NCI-H345 (cell line): ENCODE measurements at places on chromosomes 4 and X.

DNA sequence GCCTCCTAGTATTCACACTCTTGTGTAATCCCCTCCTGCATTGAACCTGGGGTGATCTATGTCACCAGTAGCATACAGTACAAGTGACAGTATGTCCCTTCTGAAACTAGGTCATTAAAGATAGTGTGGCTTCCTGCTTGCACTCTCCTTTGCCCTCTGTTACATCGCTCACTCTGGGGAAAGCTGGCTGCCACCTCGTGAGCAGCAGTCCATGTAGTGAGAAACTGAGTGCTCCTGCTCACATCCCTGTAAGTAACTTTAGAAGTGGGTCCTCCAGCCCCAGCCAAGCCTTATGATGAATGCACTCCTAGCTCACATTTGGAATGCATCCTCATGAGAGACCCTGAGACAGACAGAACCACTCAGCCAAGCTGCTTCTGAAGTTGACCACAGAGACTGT lies 89.8 kb upstream of the TNIP3 start:
- no peak for DNase-seq

DNA sequence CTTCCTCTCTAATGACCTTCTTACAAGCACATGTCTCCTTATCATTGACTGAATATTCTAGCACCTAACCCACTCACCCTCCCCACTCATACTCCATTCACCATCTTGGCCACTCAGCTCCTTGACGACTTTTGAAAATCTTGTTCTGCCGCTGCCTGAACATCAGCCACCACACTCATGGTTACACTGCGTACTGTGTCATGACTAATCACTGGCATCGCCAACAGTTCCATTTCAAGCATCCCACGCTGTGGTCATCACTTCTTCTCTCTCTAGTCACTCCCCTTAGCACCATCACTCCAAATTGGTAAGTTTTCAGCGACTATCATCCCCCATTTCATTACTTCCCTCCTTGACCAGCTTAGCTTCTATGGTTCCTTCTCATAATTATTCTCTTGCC lies 352.8 kb downstream of the MAPK10 start:
- no peak for DNase-seq

DNA sequence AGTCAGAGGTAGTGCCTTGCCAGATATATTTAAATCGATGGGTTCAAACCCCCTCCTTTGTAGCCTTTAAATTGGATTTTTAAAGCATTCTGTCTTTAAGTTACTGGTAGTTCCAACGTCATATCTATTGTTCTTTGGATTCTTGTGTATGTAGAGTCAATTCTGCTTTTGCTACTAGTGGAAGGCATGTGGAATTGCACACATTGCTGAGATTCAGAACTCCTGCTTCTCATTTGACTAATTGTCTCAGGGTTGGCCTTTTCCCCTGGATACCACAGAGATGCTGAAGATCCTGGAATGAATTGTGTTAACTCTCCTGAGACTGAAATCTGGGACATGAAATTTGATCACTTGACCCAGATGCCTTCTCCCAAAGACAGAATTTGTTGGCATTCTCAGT lies 328.3 kb upstream of the RPS6KA3 start:
- DNase-seq = no peak

DNA sequence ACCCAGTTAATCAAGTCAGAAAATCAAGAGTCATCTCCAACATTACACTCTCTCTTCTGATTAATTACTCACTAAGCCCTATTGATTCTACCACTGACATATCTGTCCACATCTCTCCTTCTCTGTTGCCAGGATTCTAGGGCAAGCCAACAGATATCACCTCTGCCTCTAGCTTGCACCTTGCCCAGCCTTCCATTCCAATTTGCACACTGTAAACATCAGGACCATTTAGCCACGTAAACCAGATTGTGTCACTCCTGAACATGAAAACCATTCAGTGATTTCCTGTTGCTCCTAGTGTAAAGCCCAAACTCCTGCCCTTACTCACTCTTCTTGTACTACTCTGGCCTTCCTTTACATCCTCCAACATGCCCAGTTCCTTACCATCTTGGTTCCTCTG lies 68.0 kb upstream of the PLS3 start:
- no peak for DNase-seq

DNA sequence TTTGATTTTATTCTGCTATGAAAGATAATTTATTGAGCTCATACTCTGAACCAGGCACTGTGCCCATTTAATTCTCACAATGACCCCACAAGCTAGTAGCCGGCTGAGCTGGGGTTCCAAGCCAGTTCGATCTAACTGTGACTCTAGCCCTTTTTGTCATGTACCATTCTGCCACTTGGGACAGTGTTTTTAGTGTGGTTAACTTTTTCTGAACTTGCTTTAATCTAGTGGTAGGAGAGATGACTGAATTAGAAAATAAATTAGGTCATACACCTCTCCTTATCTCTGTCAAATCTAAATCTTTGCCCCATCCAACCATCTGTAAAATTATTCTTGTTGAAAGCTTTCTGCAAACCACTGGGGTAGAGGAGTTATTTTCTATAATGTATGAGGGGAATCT lies 136.0 kb downstream of the CBR4 start:
- DNase-seq = no peak

DNA sequence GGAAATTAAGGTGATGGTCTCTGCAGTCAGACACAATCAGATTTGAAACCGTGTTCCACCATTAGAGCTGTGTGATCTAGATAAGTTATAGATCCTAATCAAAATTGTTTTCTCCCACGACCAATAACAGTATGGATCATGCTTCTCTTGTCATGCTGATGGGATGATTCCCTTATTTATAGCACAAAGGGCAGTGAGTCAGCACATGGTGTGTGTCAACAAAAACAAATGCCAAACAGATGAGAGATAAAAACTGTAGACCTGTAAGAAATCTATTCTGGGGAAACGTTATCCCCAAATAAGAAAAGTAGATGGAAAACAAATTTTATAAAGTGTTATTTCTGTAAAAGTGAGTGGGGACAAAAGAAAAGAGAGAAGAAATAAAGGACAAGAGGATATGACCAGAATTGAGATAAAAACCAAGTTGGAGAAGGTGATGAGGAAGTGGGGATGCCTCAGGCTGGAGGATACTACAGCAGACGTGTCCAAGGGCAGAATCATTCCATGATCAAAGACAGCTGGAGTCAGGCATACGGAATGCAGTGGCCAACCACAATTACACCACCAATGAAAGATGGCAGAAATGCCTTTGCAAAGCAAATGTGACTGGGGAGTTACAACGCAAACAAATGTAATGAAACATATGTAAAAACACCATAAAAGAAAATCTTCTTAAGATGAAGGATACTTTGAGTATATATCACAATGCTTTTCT lies 377.8 kb upstream of the PRKX start:
- DNase-seq = no peak

- DNase-seq = no peak
Measured at GRCh38 chr4:168197926-168198325, 105.6 kb downstream of the ANXA10 start.

- DNase-seq = no peak
Measured at GRCh38 chrX:110145854-110146253, 142.9 kb downstream of the TMEM164 start.

DNA sequence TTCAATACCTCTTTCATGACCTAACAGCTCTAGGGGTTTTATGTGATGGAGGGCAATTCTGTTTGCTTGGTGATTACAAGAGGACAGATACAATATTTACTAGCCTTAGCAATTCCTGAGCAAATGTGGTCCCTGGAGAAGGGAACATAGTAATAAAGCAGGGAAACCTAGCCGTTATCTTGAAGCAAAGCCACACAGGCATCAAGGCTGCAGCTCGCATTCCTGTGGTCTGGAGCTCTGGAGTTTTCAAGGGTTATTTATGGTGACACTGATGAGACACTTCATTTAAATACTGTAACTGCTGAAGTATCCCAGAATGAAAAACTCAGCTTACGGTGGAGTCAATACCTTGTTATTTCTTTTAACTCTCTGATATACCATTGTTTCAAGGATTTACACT lies 66.8 kb downstream of the AFF2 start:
- no peak for DNase-seq

DNA sequence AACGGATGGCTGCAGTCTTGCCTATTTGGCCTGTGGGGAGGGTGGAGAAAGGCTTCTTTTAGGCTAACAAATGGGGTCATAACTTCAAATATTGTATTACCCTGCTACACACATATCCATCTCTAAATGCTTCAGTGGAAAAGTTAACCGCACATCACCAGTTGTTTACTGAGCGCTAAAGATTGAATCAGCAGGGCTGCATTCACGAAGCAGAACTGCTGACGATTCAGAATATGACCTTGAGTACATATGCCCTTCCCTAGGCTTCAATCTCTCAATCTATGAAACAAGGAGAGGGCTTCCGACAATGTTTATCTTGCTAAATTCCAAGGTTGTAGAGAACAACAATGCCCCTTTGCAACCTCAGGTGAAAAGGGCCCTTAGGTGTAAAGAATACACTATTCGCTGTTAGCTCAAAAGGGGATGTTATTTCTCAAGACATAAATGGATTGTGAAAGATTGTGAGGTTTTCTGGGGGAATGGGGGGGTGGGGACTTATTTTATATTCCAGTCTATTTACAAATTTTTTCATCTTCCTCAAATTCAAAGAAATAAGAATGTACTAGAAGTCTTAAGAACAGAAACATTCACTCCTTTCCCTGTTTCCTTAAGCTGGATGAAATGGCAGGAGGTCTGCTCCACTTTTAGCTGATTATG lies 2.6 kb upstream of the ATP6AP2 start:
- DNase-seq = no peak

DNA sequence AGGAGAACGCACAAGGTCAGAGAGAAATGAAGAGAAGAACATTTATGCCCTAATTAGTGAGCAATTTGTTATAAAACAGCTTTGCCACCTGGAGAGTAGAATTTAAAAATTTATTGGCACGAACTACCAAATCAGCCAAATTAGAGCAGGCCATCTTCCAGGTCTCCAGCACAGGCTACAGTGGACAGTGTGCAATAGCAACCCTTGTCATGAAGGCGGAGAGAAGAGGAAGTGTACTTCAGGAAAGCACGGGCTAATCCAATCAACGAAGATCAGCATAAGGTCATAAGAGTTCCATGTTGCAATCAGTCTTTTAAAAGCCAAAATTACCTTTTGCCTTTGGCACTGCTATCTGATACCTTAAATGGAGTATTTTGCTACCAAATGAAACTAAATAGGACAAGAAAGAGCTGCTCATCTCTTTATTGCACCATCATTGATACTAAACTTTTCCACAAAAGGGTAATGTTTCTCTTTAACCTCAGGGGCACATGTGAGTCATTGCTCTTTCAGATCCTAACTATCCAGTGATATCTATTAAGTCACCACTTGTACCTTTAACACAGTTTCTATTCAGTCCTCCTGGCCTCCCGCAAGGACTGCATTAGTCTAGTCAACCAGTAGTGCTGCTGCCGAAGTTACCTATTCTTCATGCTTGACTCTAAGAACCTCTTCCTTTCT lies 19.9 kb downstream of the ANK2 start:
- DNase-seq = no peak

DNA sequence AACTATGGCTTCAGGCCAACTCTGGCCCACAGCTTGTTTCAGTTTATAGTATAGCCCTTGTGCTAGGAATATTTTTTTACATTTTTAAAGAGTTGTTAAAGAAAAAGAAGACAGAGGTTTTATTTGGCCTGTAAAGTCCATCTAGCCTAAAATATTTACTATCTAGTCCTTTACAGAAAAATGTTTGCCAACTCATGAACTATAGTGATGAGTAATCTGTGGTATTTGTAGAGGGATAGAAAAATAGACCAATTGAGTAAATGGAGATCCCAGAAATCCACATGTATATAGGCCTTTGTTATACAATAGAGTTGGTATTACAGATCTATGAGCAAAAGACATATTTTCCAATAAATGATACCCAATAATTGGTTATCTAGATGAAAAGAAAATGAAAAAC lies 288.7 kb downstream of the PRDM5 start:
- no peak for DNase-seq

DNA sequence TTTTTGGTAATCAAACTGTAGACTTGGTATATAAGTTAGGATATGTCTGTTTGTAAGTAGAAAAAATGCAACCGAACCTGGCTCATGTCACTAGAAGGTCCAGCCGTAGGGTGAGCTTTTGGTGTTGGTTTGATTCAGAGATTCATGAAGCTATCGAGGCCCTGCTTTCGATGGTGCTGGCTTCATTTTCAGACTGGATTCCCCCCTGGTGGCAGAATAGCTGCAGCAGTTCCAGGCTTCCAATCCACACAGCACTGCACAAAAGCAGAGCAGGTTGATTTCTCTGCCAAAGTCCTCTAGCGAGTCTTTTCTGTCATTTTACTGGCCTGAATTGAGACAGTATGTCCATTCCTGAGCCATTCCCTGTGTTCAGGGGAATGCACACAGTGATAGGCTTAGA lies 33.1 kb downstream of the PDK3 start:
- DNase-seq = no peak

DNA sequence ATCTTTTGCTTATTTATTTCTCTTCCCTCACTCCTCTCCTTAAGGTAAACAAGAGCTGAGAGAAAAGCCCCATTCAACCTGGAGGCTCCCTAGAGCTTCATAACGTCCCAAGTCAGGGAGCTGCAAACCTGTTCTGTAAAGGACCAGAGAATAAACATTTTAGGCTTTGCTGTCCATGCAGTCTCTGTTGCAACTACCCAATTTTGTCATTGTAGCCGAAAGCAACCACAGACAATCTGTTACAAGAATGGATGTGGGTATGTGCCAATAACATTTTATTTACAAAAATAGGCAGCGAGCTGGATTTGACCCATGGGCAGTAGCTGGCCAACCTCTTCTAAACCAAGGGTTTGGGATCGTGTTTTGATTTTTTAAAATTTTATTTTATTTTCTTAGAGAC lies 71.3 kb upstream of the TBL1X start:
- no peak for DNase-seq

DNA sequence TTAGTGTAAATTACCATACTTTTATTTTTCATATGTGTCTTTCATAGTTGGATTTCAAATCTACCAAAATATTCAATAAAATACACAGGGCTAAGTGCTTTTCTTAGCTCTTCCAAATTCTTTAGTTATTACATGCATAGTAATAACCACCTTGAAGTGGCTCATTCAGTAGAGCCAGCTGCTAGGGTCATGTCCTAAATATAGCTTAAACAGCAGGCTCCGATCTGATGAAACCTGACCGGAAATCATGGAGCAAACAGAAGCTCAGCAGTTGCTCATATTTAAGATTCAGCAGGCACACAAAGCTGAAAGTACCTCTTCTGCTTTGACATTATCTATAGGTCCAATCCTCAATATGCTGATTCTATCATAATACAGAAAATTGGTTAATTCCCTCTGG lies 1470.4 kb downstream of the ADGRL3 start:
- DNase-seq = peak; percentile 45

DNA sequence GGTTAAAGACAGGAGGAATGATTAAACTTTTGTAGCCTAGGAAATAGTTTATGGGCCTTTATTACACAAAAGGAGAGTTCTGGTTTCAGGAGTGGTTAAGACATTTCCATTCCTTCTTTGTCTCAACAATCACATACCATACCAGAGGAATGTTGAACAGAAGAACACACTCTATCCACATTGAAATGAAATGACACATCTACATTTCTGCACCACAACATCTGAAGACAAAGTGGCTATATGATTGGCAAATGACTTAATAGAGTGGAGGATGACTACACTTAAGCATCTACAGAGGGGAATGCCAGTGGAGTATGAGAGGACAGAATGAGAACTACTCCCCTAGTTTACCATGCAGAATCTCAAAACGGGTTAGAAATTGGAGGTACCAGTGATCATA lies 8.0 kb downstream of the CYP2U1 start:
- no peak for DNase-seq
